ENCODE measurements at places on chromosomes 2 and 18. TPM values are rescaled to one million over a fixed set of nuclear protein-coding genes. Genes with fewer than 3 reads are reported as not detected.

KYNU gene
- 0.64 TPM for total RNA-seq

DNA sequence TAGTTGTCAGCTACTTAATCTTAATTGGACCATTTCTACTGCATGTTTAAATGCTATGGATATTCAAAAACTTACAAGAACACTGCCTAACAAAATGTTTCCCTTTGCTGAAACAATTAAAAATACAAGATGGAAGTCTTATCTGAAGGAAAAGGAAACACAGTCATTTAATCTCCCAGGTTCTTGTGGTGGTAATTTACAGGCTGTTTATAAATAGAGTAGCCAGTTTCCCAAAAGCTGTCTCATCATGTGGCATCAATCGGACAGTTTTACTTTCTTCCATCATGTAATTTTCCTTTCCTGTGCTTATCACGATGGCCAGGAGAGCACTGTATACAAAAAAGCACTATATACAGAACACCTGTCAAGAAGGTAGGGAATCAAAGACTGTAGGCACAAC is 368.1 kb downstream of the ZEB2 start:
- no peak for DNase-seq

- DNase-seq, result peak; percentile 41
Measured at GRCh38 chr2:150478200-150478974, 9.1 kb downstream of the RND3 start.

SERPINB12 gene
- total RNA-seq, result not detected

DNA sequence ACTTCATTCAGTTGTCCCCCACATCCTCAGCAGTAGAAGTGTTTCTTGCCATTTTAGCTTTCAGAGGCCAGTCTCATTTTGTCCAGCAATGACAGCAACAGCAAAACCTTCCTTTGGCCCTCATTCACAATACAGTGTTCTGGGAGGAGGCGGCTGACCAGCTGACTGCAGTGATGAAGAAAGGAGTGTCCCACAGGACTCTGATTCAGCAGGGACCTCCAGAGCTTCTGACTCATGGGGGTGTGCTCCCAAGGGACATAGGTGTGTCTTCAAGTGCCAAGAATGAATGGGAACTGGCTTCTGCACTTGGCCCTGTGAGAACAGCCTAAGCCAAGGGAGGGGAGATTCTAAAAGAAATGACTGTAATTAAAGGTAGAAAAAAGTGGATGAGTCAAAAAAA is 147.0 kb upstream of the PELI1 start:
- DNase-seq, result peak; percentile 89

GRCh38 chr2:36367486-36367885 is 11.9 kb downstream of the CRIM1 start:
- DNase-seq, result no peak

- no peak for DNase-seq
Measured at GRCh38 chr2:234968631-234969305, 17.0 kb downstream of the SH3BP4 start.
